ENCODE measurements at places on chromosomes 7 and 10. TPM values are rescaled to one million over a fixed set of nuclear protein-coding genes. Genes with fewer than 3 reads are reported as not detected.

DNA sequence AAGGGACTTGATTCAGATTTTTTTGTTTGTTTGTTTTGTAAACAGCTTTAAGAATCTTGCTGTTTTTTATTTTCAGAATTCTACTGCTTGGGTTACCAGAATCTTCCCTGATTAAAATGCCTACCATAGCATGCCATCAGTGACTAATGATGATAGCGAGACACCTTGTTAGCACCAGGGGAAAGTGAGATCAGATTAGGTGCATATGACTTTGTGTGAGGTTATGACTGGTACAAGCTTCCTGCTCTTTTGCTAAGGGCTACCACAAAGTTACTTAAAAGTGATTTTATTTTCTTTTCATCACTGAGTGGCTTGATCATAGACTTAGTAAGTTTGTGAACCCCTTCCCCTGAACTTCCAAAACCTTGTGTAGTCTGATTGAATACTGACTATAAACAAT lies 93.5 kb downstream of the SND1 start:
- DNase-seq: no peak

DNA sequence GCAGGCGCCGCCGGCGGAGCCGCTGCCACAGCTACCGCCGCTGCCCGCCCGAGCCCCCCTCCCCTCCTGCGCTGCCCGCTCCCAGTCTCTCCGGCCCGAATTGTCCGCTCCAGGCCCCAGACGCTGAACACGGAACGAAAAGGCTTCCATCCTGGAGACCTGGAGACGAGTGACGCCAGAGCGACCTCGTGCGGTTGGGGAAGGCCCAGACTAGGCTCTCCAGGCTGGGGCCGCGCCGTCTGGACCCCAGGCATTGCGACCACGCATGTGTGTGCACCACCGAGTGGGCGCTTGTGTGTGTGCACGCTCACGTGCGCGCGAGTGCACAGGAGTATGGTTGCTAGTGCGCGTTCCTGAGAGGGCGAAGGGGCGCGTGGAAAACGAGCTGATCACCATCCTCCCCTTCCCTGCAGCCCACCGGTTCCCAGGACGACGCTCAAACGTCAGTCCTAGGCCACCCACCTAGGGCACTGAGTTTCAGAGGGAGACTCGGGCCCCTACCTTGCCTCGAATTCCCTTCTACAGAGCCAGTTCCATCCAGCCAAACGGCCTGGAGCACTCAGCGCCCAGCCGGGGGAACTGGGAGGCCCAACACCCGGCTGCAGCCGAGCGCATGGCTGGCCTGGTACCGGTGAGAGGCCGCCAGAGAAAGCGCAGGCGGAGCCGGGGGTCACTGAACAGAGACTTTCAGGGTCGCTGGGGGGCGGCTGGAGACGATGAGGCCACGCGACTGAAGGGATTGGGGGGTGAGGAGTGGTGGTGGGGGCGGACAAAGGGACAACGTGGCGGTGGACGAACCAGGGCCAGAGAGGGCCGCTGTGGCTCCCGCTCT lies 11.6 kb downstream of the LBX1 start:
- DNase-seq: no peak

DNA sequence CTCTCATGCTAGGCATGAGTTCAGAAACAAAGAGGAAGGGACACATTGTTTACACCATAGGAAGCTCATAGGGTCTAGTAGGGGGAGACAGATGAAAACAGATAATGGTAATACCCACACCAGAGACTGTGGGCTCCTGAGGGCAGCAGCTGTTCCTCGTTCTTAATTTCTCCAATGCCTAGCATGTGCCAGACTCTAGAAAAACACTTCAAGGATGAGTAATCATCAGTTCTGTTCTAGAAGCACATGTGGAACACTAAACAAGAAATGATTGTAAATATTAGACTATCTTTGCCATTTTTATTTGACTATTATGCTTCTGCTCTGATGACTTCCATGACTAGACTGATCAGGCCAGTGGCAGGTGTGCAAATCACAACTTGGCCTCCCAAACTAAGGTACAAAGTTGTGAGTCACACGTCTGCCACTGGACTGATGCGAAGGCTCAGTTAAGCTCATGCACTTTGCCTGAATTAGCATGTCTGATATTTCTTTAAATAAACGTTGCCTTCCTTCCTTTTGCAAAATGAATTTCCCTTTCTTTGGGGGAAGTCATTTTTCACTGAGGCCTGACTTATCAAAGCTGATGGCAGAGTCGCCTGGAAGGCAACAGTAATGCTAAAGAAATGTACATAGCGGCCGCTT lies 89.2 kb upstream of the FGL2 start:
- DNase-seq: no peak

GRCh38 chr10:105139363-105139896 lies 498.3 kb downstream of the SORCS3 start:
- DNase-seq: no peak

DNA sequence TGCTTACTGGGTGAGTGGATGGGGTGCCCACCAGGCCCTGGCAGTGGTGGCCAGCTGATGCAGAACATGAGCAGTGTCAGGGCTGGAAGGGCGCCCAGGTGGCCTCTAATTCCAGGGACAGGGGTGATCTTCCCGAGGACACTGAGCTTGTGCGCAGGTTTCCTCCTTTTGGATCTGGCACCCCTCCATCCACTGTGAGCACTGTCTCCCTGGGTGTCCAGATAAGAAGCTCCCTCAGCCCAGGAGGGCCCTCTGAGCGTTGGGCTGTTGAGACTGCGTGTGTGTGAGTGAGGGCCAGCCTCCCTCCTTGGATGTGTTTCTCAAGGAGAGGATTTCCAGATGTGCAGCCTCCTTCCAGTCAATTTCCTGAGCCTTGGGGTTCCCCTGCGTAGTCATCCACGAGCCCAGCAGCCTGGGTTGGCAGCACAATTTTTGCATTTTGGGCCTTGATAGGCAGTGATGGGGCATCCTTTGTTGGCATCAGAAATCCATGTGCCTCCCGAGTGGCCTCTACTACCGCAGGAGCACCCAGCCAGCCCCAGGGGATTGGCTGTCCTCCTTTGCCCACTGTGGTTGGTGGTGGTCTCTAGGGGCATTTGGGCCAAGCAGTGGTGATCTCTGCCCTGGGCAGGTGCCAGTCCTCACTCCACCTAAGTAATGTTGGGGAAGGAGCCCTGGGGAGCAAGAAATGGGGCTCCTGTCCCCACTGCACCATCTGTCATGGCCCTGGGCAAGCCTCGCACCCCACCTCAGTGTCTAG lies 20.9 kb upstream of the BTBD16 start:
- no peak for DNase-seq

FBXL13 gene
- total RNA-seq: 0.42 TPM

DNA sequence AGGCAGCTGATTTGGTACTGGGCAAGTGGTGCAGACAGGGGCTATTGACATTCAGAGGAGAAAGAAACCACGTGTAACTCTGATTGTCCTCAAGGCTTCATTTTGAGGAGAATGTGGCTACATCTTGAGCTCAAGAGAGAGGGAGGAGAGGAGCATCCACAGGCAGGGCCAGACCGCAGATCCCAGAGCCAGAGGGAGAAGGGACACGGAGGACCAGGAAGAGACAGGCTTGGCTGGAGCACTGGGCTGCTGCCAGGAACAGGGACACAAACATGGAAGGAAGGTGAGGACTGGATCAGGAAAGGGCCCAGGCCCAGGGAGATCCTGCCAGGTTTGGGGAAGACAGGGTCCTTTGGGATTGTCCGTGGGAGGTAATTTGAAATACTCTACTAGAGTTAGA lies 158.3 kb downstream of the GPAM start:
- DNase-seq: no peak
